Neural progenitor cell (in vitro differentiated cells): ENCODE measurements at places on chromosomes 3 and 15.

DNA sequence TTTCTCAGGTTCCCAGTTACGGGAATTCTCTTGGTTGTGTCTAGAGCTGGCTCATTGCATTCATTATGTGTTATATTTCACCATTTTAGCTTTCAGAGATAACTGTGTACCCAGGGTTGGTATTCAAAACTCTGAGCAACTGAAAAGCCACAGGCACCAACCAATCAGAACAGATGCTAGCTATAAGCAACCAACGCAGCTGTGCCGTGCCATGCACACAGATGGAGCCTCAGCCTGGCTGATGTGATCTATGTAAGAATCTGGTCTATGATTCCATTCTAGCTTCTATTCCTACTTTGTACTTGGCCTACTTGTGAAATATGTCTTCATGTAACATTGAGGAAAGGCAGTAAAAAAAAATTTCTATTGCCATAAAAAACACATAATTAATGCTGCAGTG is 95.0 kb upstream of the CCDC80 start:
- DNase-seq, result no peak

DNA sequence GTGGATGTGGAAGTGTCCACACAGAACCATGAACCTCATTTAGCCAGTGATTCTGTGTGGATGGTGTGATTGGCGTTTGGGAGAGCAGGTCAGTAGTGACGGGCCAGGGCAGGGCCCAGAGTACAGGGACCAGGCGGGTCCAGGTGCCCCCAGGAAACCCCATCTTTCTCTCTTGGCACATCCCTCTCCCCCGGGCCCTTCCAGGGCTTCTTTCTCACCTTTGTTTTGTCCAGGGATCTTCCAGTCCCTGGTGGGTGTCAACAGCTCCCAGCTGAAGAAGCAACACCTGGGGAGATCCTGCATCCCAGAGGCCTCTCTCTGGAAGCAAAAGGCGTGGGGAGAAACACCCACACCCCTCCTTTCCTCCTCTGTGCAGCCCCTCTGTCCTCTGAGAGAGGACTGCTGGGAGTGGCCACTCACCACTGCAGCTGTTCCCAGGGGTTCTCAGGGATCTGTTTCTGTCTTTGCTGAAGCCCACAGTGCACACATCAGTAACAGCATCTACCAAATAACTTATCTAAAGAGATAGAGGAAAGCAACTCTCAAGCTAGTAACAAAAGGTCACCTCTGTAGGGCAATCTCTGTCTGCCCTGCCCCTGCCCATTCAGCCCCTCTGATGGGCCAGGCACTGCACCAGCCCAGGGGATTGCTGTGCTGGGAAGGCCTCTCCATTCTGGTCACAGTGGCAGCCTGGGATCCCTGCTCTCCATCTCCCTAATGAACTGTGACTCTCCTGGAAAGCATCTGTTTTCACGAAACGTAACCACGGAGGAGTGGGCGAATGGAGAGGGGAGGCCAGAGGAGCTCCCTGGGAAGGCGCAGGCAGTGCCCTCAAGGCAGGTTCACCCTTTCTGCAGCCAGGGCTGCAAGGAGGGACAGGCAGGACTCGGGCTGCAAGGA is 98.3 kb upstream of the ALDH1A3 start:
- DNase-seq, result peak; percentile 2

GRCh38 chr3:50122661-50123391 is 32.3 kb upstream of the SEMA3F start:
- DNase-seq, result no peak

DNA sequence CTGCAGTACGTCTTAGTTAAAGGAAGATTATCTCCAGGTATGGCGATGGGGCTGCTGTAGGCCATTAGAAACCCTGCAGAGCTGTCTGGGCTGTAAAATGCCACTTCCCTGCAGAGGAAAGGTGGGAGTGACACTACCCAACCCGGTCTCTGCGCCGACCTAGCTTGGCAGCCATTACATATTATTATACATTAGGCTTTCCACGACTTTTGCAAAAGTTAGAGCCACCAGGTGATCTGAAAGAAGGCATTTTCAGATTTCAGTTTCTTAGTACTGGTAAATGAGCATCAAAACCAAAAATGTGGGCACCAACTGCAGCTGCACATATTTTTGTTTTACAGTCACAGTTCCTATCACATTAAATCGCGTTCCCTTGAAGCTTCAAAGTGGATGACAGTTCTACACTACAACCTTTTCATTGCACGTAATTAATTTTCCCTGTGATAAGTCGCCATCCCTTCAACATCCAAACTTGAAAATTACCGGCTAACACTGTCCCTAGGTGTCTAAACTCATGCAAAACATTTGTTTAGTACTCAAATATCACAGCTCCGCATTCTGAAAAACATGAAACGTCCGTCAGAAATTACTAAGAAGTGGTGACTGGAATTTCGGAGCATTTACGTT is 81.4 kb upstream of the CHD2 start:
- no peak for DNase-seq

- no peak for DNase-seq
Observed at GRCh38 chr15:66723826-66724731, 22.0 kb downstream of the SMAD6 start.

GRCh38 chr3:195105841-195106417 is 165.0 kb downstream of the XXYLT1 start:
- no peak for DNase-seq

DNA sequence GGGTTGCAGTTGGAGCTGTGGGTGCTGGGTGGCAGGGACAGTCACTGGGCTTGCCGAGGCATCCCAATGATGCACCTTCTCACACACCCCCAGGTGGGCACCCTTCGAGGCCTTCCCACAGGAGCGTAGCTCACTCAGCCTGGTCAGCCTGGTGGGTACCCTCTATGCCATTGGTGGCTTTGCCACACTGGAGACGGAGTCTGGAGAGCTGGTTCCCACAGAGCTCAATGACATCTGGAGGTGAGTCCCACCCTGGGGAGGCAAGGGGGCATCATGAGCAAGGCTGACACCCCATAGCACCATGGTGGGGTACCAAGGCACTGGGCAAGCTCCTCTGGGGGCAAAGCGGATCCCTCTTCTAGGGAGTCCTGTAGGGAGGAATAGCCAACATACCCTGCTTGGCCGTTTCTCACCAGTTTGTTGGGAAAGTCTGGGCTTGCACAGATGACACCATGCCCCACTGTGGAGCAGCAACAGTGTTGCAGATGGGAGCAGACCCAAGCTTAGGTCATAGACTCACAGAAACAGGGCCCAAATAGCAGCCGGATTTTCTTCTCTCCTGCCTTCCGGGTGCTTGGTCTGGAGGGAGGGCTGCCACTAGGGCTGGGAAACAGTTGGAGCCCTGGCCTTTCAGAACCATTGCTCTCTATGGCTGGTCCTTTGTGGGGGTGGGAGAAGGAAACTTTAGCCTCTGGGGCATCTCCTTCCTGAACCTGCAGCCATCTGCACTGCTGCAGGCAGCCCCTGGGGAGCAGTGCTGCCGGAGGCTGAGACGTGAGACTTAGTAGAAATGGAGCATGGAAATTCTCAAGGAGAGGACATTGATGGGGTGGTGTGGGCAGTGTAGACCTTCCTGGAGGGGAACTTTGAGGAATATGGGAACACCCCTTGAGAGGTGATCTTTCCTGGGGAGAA is 5.7 kb downstream of the KLHL40 start:
- no peak for DNase-seq

- no peak for DNase-seq
Observed at GRCh38 chr15:26015516-26016075, 152.5 kb upstream of the ATP10A start.

DNA sequence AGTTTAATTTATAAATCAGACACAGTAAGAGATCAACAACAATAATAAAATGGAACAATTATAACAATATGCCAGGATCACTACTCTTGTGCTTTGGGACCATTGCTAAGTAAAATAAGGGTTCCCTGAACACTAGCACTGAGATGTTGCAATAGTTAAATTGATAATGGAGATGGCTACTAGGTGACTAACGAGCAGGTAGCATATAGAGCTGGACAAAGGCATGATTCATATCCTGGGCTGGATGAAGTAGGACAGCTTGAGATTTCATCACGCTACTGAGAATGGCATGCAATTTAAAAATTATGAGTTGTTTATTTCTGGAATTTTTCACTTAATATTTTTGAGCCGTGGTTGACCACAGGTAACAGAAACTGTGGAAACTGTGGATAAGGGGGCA is 20.7 kb upstream of the MYZAP start:
- no peak for DNase-seq

- no peak for DNase-seq
Observed at GRCh38 chr3:46354984-46355383, 1.1 kb downstream of the CCR2 start.

- no peak for DNase-seq
Observed at GRCh38 chr15:79332824-79333510, 22.1 kb downstream of the TMED3 start.

DNA sequence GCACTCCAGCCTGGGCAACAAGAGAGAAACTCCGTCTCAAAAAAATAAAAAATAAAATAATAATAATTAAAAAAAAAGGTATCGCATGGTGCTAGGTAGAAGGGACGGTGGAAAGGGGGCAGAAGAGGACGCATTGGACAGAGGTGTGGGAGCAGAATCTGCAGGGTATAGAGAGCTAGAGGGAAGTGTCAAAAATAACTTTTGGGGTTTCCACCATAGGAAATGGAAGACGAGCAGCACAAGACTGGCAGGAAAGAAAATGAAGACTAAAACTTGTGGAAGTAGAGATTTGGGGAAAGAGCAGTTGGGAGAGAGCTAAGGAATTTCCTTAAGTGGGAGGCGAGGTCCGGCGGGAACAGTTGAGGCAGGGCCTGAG is 585 bp upstream of the MKRN2 start:
- no peak for DNase-seq

- no peak for DNase-seq
Observed at GRCh38 chr15:70530017-70530499, 233.3 kb downstream of the UACA start.

GRCh38 chr15:92908713-92909057 is 8.6 kb downstream of the CHD2 start:
- DNase-seq, result no peak

- no peak for DNase-seq
Observed at GRCh38 chr3:122770521-122771202, 23.0 kb downstream of the HSPBAP1 start.

GRCh38 chr15:36265422-36265821 is 314.0 kb upstream of the CDIN1 start:
- DNase-seq, result no peak

DNA sequence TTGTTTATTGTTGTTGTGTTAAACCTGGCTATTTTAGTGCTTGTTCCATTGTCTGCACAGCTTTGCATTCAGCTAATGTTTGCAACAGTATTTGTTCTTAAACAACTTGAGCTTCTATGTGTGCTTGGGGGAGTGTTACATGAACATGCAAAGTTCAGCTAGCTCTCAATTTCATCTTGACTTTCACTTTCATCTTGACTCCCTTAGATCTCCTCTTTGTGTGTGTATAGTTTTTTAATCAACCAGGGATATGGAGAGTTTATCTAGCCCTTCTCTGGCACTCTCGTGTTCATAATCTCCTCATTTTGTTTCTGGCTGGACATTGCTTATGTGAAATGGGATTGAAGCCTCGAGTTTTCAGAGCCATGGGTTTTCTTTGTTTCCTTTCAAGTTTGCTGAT is 212.4 kb upstream of the ZBTB20 start:
- DNase-seq, result no peak

GRCh38 chr15:90873488-90873997 is 5.2 kb downstream of the FURIN start:
- no peak for DNase-seq

DNA sequence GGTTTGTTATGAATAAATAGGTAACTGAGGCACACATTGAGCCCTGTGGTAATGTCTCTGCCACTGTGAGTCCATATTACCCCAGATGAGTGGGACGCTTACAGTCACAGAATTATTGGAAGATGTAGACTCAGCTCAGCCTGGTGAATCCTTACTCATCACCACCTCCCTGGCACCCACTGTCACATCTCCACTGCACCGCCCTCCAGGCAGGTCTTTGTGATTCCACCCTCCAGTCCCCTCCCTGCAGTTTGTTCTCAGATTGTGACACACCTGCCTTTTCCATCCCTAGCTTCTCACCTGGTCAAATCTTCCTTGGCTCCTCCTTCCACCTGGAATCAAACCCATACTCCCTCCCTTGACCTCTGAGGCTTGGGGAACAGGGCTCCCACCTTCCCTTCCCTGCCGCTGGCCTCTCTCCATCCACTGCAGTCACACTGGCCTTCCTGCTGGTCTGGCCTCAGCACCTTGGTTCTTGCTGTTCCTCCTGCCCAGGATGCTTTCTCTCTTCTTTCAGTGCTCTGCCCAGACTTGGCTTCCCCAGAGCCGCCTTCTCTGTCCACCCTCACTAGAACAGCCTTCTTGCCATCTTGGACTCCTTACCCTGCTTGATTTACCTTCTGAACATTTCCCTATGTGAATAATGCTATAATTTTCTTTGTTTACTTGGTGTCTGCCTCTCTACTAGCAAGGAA is 9.4 kb downstream of the SLC6A20 start:
- no peak for DNase-seq

GRCh38 chr15:88894348-88894818 is 961 bp downstream of the HAPLN3 start:
- peak; percentile 87 for DNase-seq

- peak; percentile 95 for DNase-seq
Observed at GRCh38 chr15:65384895-65385869, 7.4 kb upstream of the IGDCC3 start.

GRCh38 chr3:154759966-154760365 is 320.2 kb upstream of the MME start:
- DNase-seq, result peak; percentile 20

DNA sequence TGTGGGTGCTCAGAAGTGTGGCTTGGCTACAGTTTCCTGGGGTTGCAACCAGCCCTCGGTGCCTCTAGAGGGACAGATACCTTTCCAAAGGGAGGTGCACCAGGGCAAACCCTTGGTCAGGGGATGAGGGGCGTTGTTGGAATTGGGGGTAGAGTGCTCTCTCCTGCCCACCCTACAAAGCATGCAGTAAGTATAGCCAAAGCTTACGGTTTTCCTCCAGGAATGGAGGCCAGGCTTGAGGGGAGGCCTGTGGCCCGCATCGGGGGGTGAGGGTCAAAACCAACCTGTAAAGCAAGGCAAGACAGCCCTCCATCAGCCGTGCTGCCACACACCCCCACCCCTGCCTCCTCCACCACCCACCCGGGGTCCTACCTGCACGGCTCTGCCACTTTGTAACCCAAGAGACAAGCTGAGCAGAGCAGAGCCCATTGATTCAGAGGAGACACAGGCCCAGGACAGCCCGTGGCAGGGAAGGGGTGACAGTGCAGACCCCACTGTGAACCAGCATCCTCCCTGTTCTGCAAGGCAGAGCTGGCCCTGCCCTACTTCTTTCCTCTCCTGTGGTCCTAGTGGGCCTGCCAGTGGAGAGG is 41.5 kb downstream of the TLE3 start:
- no peak for DNase-seq
